Renal cortical epithelial cell (primary cell): ENCODE measurements at places on chromosomes 1 and 21. TPM values are rescaled to one million over a fixed set of nuclear protein-coding genes. Genes with fewer than 3 reads are reported as not detected.
A peak's percentile ranks its signal among the peaks of the same experiment; 100 is the strongest.

The WDR47 gene
- total RNA-seq = 21.0 and 43.2 TPM in 2 replicates

The CFAP45 gene
- total RNA-seq = 0.25 and 0.69 TPM in 2 replicates

The COL8A2 gene
- 0.69 and 2.7 TPM in 2 replicates for total RNA-seq

The NCF2 gene
- total RNA-seq = 4.6 and 102 TPM in 2 replicates

The HSD11B1 gene
- not detected in 2 replicates for total RNA-seq

The TMEM201 gene
- 4.2 and 12.8 TPM in 2 replicates for total RNA-seq

The C1QC gene
- not detected in 2 replicates for total RNA-seq

The ARHGEF16 gene
- 6.4 and 15.5 TPM in 2 replicates for total RNA-seq

The XCL1 gene
- not detected in 2 replicates for total RNA-seq

The NECTIN4 gene
- 0.75 and 25.0 TPM in 2 replicates for total RNA-seq

The TLCD4 gene
- total RNA-seq = 9.5 and 16.7 TPM in 2 replicates

The S100A10 gene
- total RNA-seq = 221 and 239 TPM in 2 replicates

The TMEM35B gene
- 32.6 and 73.6 TPM in 2 replicates for total RNA-seq

The MED8 gene
- total RNA-seq = 40.2 and 59.4 TPM in 2 replicates

GRCh38 chr1:107941123-107941522 is 23.9 kb downstream of the VAV3 start:
- no peak for DNase-seq

DNA sequence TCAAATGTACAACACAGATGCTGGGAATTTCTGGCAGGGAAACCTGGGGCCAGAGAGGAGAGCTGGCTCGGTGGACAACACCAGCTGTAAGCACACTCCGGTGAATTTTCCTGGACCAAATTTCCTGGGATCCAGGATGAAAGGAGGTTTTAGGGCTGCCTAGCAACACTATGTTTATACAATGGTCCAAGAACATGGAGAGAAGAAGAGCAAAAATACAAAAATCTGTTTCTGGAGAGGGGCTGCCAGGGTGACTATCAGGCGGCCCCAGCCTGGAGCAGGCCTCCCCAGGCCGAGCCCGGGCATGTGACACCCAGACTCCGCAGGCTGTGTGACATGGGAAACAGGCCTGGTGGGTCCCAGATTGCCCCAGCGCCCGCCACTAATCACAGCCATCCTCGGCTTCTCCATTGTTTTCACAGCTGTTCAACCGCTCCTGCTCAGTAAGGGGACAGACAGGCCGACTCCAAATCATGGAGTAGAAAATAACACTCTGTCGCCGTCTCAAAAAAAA is 336.0 kb upstream of the NFIA start:
- no peak for DNase-seq

DNA sequence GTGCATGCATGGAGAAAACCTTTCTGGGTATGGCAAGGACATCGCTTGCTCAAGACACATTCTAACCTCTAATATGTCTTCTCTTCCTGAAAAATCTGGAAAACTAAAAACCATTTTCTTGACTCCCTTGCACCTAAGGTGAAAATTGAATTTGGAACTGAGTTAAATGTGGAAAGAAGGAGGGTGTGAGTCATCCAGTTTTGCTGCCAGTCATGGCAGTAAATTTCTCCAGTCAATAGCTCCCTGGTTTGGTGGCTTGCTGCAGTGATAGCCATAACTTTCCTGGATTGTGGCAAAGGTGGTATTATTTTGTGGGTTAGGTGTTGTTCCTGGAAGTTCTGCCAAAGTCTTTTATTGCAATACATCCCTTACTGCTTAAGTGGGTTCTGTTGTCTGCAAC is 2.5 kb downstream of the ZCCHC17 start:
- DNase-seq = peak; percentile 60

GRCh38 chr1:117013309-117013858 is 11.8 kb downstream of the CD101 start:
- peak; percentile 23 for DNase-seq

DNA sequence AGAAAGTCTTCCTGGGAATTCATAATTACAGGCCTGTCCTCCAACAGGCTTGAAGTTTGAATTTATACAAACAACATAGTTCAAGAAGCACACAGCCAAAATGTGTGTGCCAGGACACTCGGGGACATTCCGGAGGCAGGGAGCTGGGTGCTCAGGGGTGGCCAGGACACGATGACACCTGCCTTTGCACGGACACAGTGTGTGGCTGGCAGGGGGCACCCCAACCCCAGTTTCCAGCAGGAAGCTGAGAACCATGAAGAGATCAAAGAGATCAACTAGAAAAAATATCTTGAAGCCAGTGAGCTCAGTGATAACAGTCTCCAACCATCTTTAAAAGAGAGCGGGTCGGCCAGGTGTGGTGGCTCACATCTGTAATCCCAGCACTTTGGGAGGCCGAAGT is 32.5 kb upstream of the TRAPPC10 start:
- no peak for DNase-seq

DNA sequence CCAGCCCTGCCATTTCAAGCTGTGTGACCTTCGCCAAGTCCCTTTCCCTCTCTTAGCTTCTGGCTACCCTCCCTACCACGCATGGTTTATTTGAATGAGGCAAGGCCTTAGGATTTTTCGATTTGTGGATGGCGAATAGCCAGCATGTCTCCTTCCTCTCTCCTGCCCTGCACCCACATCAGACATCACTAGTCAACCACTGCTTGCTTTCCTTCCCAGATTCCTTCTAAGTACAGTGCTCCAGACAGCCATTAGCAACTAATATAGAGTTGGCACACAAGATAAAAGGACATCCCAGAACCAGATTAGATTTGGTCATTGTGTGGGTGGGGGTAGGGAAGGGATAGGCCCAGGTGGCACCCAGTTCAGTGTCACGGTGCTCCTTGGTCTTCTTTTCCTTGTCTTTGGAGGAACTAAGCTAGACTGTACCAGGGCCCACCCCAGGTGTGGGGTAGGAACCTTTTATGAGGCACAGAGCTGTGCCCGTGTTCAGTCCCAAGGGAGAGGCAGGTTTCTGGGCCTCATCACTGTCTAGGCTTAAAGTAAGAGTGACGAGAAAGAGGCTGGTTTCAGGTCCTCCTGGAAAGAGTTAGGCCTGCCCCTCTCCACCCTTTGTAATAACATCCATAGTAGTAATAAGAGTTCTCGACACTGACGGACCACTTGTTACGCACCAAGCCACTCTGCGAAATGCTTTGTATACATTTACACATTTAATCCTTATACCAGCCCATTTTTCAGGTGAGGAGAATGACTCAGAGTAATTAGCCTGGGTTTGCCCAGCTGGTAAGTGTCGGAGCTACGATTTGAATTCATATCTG is 8.6 kb downstream of the ALPL start:
- no peak for DNase-seq

GRCh38 chr1:154198756-154199562 is 7.1 kb upstream of the TPM3 start:
- DNase-seq = peak; percentile 74

GRCh38 chr1:20705203-20705755 is 12.5 kb downstream of the KIF17 start:
- no peak for DNase-seq

DNA sequence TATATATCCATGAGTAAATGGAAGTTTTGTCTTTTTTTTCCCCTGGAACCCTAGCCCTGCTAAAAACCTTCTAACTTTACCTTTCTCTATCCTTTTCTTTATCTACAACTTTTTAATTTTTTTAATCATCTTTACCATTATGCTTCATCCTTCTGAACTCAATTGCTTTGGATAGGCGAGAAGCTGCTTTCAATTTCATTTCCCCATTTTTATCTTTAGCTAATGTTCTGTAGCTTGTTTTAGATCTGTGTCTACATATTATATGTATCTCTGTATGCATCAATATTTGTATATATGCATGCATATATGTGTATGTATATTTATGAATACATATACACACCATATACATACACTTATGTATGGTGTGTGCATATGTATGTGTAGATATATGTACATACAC is 57.4 kb downstream of the PTPRC start:
- no peak for DNase-seq

DNA sequence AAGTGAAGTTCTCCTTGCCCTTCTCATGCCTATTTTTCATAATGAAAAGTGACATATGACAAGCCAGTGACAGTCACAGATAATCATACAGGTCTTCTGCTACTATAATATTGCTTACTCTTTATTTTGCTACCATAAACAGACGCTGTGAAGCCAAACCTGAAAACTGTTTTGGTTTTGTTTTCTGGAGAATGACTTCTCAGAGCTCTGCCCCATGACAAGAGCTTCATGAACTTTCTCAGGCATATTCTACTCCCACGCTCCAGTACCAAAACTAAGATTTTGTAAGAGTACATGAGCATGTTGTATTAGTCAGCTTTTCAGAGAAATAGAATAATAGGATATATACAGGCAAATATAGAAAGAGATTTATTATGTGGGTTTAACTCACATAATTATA is 64.3 kb upstream of the VTCN1 start:
- no peak for DNase-seq

DNA sequence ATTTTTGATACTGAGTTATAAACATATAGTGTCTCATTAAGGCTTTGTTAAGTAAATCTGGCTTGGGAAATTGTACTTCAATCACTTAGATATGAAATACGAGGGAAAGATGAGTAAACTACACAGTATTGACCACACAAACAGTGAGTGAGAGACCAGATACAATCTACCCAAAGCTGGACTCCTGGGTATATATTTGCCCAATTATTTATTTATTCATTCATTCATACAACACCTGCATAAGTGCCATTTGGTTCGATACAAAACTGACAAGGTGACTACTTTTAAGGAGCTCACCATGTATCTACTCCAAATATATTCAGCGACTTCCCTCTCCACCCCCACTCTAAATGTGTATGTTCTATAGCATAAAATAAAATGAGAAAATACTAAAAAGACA is 143.4 kb downstream of the TGFB2 start:
- no peak for DNase-seq

DNA sequence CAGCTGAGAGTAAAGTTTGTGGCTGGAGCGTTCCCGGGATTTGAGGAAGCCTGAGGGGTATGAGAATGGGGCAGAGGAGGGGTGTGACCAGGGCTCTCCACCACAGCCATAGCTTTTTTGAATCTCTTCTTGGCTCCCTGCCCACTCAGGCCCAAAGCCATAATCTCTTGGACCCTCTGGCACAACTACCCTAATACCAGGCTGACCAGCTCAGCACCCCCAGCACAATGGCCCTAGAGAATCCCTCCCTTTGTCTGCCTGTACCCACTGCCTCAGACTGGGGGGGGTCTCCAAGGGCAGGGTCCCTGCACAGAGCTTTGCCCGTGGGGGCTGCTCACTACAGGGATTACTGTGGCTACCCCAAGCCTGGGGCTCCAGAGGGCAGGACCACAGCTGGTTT is 7.5 kb downstream of the DENND4B start:
- no peak for DNase-seq

DNA sequence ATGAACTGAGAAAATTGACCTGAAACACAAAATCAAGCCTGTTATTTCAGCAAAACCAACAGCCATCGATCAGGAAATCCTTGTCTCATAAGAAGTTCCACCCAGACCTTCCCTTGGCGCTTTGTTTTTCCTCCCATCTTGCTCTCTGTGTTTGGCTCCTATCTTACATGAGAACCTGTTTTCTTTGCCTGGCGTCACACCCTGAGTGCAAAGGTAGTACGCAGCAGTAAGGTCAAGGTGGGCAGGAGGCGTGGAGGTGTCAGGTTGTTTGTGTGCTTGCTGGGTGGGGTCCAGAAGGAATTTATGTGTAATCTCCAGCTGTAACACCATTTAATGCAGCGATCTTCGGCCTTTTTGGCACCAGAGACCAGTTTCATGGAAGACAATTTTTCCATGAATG is 50.5 kb downstream of the C1orf21 start:
- no peak for DNase-seq

DNA sequence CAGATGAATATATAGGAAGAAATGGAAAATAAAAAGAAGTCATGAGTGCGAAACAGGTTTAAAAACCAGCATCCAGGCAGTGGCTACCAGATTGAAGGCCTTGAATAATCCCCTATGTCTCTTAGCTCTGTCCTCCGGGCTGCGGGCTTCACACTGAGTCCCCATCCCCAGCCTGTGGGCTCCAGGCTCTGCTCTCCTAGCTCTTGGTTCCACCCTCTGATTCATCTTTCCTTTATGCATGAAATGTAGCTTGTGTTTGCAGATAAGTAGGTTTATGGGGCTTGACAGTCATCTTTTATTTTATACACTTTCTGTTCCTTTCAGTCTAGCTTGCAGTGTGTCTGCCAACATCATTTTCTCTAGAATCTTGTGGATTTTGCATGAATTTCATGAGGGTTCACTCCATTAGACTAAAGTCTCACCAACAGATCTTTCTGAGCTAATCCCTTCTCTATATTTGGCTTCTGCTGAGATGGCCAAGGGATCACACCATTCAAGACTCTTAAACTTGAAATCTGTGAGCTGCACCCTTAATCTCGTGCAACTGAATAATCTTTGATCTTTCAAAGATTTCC is 174.5 kb downstream of the PLPPR4 start:
- DNase-seq = no peak

- DNase-seq = peak; percentile 38
Measured at GRCh38 chr1:4655674-4656532, 1.5 kb downstream of the AJAP1 start.

- DNase-seq = no peak
Measured at GRCh38 chr1:22534951-22535350, 28.3 kb upstream of the EPHA8 start.

DNA sequence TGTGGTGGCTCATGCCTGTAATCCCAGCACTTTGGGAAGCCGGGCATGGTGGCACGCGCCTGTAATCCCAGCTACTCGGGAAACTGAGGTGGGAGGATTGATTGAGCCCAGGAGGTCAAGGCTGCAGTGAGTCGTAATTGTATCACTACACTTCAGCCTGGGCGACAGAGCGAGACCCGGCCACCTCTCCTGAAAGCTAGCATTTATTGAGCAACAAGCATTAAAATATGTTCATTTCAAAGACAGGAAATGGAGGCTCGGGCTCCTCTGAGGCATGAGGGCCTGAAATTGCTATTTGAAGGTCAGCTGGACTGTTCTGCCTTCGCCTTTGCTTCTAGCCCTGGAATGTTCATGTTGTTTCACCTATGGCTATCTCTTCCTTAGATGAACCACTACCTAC is 34.5 kb downstream of the SPATA21 start:
- DNase-seq = peak; percentile 38

DNA sequence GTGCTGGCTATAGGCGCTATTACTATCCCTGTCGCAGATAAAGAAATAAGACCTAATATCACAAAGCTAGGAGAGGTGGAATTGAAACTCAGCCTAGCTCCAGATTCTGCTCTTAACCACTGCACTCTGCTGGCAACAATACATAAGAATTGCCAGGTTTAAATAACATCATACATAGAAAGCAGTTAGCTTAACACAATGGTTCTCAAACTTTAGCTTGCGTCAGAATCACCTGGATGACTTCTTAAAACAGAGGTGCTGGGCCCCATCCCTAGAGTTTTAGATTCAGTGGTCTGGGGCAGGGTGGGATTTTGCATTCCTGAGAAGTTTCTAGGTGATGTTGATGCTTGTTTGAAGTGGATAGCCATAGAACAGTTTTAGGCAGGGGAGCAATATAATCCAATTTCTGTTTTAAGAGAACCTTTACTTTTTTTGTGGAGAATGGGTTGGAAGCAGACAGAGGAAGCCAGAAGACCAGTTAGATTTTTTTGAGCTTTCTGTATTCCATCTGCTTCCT is 1.1 kb upstream of the POMGNT1 start:
- DNase-seq = no peak

DNA sequence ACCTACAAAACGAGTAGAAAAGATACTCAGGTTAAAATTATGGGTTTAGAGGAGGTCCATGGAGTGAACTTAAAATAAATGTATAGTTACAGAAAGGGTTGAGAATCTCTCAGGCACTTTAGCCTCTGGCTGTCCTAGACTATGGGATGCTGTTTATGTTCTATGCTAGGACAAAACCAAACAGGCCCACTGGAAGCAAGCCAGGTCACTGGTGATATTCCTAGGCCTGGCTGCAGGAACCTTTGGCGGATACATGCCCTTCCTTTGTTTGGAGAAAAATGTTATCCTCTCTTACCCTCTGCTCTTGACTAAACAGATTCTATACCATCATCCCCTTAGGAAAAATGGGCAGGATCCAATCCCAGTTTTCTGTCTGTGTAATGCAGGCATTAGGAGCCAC is 90.7 kb upstream of the DUSP10 start:
- no peak for DNase-seq
